Activated CD8-positive, alpha-beta memory T cell treated with anti-CD3 and anti-CD28 coated beads for 24 hours (primary cell): ENCODE measurements at places on chromosomes 4 and X.

DNA sequence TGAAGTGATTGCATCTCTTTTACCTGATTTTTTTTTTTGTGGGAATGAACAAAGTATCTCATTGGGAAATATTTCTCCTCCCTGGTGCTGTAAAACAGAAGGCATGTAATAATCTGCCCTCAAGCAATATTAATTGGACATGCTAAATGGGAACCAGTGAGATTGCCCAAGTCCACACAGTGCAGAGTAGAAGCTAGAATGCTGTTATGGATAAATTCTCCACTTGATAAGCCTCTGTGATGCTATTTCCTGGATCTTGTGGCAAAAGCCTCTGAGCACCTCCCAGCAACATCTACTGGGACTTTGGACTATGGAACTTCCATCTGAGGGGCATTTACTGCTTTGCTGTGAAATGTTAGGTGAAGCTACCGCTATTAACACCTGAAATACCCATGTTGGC, 46.9 kb upstream of the YTHDC1 start:
- no peak for DNase-seq

- DNase-seq: no peak
Measured at GRCh38 chr4:38390969-38391545, 272.9 kb upstream of the KLF3 start.

GRCh38 chrX:33032700-33033099, 178.6 kb downstream of the DMD start:
- no peak for DNase-seq

GRCh38 chrX:124401696-124402095, 55.3 kb downstream of the SH2D1A start:
- no peak for DNase-seq

- no peak for DNase-seq
Measured at GRCh38 chrX:34584781-34585180, 72.3 kb downstream of the TMEM47 start.

GRCh38 chrX:153725039-153725831, 579 bp downstream of the ABCD1 start:
- DNase-seq: no peak

DNA sequence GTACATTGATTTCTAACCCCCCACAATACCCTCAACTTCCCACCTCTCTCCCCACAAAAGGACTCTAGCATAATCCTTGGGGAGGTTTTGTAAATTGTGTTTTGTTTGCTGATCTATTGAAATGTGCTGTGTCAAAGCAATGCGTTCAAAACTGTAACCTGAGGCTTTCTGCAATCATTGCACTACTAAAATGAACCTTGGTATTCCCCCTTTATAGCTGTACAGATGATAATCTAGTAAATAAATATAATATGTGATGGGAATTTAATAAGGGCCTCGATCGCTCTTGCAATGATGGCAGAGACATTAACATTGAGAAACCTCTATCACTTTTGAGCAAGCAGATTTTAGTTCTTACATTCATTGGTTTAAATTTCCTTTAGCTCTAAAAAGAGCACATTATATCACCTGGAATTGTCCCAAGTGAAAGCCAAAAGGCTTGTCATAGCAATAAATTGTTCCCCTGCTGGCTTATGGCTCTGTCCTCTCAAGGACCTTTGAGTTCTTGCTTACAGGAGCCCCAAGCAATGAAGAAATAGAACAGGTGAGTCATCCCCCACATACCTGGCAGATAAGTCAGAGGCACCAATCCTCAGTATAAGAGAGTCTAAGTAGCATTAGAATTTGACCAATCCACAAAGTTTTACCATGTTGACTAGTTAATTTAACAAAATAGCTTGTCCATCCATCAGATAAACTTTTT, 18.4 kb upstream of the ACE2 start:
- no peak for DNase-seq

- DNase-seq: no peak
Measured at GRCh38 chr4:107711831-107712230, 8.2 kb downstream of the PAPSS1 start.

DNA sequence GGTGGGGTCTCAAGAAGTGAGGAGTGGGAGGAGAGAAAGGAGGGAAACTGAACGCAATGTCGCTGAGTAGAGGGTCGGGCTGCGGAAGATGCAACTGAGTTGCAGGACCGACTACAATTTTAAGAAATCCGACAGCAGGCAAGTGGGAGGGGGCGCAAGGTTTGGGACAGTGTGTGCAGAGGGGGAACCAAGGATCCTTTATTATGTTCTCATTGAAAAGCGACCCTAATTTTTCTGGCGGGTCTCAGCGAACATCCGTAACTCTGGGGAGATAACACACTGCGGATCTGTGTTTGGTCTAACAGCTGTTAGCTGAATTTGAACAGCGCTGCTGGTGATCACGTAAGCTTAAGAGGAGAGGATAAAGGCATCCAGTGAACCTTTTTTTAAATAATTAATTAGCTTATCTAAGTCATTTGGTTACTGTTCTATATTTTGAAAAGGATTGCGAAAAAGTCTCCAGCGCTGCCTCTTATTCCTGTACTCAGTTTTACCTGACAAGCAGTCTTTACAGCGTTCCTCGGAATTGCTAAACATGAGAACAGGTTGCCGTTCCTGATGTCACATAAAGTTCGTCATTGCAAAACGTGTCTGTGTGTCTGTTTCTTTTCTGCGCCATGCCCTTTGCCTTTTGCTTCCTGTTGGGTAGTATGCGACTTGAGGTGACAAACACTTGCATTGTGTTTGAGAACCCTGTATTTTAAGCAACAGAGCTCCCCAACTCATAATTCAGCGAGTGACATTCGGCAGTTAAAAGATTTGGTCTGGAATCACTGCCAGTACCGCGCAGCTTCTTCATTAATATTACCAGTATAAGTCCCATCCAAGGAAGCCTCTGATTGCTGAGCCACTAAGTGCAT, 1.3 kb downstream of the HTR2C start:
- no peak for DNase-seq

- DNase-seq: no peak
Measured at GRCh38 chr4:123116412-123116811, 194.0 kb upstream of the NUDT6 start.

DNA sequence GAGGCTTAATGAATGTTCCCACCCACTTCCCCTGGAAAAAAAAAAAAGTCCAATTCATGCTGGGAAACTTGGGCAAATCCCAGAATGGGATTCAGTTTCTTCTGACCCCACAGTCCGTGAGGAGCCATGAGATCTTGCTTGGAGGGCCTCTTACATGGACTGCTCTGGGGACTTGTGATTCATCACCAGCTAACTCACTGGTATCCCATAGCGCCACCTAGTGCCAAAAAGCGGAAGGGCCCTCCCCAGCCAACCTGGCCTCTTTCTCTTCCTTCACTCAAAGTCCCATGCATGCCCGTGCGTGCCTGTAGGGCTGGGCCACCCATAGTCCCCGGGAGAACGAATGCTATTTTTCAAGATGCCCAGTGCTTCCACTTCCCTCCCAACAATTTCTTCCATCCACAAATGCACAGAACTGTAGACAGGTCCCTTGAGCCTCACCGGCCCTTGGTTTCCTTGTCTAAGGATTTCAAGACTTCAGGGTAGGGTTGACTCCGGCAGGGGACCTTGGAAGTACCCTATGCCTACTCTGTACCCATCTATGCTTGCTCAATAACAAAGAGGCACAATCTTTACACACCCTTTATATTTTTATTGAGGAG, 5.1 kb downstream of the RTL5 start:
- DNase-seq: peak; percentile 96

- DNase-seq: no peak
Measured at GRCh38 chr4:114161809-114162208, 182.4 kb upstream of the ARSJ start.

GRCh38 chr4:14650127-14650526, 352.2 kb upstream of the CPEB2 start:
- DNase-seq: no peak
